Stimulated activated CD8-positive, alpha-beta memory T cell treated with anti-CD3 and anti-CD28 coated beads, Interleukin-7, amount 100 ng/mL, for 24 hours (primary cell): ENCODE measurements at places on chromosomes 13 and 19.

DNA sequence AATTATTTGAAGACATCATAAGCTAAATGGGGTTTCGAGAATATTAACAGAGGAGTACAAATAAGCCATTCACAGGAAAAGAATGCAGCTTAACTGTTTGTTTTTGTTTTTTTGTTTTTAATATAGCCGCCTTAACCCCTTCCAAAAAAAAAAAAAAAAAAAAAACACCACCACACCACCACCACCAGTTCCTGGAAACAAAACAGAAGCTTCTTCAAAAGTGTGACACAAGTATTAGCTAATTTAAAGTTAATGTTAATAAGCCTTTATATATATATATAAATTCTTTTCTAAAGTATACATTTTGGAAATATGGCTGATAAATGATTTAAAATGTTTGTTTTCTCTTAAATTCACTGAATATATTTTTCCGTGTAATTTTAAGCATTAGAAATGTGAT, 1.4 kb downstream of the RAP2A start:
- no peak for DNase-seq

- DNase-seq, result no peak
These were observed 4.3 kb upstream of the GZMM start for GRCh38 chr19:539429-540030.

- DNase-seq, result no peak
These were observed 418.9 kb upstream of the ARGLU1 start for GRCh38 chr13:106986687-106987426.

DNA sequence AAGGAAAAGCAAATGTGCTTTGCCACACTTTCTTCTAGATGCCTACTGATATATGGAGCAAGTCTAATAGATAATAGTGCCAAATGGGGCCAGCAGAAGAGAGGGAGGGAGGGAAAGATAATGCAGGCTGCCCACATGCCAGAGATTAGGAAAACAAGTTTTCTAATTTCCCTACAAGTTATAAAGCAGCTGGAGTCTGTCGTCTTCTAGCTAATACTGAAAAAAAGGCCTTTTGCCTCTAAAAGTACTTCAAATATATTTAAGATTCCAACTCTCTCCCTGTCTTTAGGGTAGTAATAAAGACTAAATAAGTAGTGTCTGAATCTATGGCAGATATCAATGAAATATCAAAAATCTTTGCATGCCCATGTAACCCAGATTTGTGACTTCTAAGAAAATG, 632.0 kb upstream of the MIR17HG start:
- no peak for DNase-seq

GRCh38 chr13:109819874-109820273, 33.5 kb upstream of the IRS2 start:
- DNase-seq, result no peak

GRCh38 chr19:35757749-35758608, at the start of gene PROSER3:
PROSER3 (plus strand) TSS chr19:35758176; CDS start chr19:35758216, 40 bp downstream.
- DNase-seq, result peak; percentile 97

GRCh38 chr19:17306285-17306714, 628 bp downstream of the MRPL34 start:
- no peak for DNase-seq

GRCh38 chr13:32115066-32115465, 83.5 kb downstream of the FRY start:
- DNase-seq, result no peak

DNA sequence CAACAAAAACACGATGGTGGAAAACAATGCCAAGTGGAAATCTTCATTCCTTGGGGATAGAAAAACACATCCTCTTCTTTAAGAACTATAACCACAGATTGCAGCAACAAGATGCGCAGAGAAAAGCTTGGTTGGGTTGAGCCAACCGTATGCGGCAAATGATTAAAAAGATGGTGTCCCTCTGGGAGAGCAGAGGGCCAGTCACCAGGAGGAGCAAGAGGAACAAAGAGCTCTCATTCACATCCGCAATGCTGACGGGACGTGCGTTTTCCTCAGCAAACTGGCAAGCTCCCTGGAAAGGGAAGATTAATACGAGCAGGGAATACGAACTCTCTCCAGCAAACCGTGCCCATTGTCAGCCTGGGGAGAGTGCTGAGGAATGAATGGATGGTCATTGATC, 141.6 kb downstream of the KATNAL1 start:
- no peak for DNase-seq
